ENCODE measurements at places on chromosomes 7 and 10.
A peak's percentile ranks its signal among the peaks of the same experiment; 100 is the strongest.

GRCh38 chr10:123718544-123719060 is 52.4 kb downstream of the GPR26 start:
- DNase-seq: no peak

DNA sequence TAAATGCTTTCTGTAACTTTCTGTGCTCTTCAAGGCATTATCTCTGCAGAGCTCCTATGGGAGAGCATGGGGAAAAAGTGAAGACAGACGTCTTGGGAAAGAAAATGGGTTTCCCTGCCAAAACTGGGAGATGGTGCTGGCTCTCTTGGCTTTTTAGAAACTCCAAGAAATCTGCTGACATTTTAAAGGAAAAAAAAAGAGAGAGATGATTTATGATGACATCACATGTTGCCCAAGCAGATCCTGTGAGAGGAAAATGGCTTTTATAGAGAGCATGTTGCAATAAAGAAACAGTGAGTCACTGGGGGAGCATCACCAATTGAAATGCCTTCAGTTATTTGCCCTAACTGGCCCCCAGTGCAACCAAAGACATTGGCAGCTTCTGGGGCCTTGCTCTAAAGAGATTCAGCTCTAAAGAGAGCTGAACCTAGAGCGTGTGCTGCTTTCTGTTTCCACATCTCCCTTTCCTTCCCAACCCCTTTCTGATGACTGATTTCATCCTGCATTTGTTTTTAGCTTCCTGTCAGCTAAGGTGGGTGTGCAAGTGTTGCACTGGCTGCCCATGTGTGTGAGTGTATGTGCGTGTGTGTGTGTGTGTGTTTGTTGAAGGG is 37.7 kb downstream of the LRMDA start:
- DNase-seq: no peak

DNA sequence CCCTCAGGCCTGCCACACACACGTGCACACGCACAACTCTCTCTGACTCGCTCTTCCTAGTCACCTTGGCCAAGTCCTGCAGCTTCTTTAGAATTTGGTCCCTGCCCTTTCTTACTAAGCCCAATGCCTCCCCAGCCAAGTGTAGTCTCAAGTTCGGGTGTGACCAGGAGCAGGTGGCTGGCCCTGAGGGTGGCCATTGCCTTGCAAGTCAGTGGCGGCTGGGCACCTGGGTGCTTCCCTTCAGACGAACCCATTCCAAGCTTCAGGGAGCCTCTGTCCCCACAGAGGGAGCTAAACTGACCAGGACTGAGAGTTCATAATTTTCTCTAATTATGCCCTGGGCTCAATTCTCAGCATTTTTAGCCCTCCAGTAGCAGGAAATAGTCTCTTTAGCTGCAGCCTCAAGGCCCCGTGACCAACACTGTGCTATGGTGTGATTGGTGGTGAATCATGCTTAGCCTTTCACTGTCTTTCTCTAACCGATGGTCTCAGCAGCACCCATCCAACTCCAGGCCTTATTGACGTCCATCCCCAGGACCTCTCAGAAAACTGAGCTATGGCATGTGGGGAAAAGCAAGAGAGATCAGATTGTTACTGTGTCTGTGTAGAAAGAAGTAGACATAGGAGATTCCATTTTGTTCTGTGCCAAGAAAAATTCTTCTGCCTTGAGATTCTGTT is 34.7 kb upstream of the FXYD4 start:
- no peak for DNase-seq

DNA sequence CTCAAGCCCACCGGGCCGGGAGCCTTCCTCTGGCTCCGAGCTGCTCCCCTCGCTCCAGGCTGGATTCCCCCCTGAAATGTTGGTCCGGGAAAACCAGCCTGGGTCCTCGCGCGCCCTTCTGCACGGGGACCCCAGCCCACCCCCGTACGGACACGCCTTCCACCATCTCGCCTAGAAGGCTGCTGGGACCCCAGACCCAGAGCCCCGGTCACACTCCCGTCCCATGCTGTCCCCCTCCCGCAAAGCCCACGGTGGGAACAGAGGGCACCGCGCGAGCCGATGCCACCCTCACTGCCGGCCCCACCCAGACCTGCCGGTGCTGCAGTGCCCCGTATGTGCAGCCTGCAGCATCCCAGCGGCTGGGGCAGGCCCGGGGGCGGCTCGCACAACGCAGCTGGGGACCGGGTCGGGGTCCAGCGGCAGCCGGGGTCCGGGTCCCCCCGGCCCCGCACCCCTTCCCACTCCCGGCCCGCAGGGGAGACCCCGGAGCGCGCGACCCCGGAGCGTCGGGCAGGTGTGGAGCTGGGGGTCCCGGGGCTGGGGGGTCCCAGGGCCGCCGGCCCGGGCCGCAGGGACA is 871 bp downstream of the SPOCK2 start:
- peak; percentile 36 for DNase-seq

DNA sequence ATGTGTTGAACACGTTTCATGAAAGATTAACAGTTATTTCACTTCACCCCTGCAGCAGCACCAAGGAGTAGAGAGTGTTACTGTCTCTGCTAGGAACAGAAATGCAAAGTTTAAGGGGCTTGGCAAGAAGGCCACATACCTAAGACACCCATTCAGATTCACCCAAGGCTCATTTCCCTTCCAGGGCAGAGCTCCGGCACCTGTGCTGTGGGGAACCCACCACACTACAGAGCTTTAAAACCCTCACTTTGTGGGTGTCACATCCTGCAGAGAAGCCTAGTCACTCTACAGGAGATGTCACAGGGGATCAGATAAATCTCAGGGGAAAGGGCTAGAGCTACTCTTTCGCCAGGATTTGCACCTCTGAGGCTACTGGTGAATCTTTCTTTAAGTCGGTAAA is 176.1 kb upstream of the KLF6 start:
- DNase-seq: peak; percentile 84

DNA sequence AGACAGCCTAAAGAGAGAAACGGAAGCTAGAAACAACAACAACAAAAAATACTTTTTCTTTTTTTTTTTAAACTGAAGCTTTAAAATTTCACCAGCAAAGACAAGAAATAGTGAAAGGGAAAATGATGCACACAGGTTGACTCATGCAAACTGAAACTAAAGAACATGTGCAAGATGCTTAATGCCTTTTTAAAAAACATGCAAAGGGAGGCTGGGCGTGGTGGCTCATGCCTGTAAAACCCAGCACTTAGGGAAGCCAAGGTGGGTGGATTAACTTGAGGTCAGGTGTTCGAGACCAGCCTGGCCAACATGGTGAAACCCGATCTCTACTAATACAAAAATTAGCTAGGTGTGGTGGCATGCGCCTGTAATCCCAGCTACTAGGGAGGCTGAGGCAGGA is 15.1 kb upstream of the CUBN start:
- peak; percentile 61 for DNase-seq

GRCh38 chr7:140054751-140055150 is 8.0 kb downstream of the PARP12 start:
- no peak for DNase-seq

- DNase-seq: no peak
Measured at GRCh38 chr10:77593771-77594470, 43.7 kb downstream of the KCNMA1 start.

DNA sequence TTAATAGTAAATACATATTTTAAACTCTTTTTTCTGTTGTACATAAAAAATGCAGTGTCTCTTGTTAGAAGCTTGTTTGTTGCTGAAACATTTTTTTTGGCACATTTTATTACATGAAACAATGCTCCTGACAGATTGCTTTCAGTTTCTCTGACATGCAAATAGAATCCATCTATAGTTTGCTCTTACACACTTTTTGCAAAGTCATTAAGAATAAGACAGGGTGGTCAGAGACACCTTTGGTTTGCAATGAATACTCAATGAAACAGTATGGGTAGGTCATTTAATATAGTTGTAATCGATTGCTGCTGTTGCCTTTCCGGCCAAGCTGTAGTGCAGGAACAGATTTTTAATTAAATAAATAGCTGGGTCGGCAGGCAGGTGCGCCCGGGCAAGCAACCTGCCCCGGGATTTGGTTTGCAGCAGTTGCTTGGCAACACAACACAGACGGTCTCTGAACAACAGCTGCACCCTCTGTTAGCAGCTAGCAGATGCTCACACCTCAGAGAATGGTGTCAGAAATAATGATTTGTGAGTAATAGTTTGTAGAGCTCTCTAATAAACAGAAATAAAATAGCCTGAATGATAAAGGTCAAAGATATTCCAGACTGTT is 115.7 kb upstream of the CACNA2D1 start:
- DNase-seq: no peak

DNA sequence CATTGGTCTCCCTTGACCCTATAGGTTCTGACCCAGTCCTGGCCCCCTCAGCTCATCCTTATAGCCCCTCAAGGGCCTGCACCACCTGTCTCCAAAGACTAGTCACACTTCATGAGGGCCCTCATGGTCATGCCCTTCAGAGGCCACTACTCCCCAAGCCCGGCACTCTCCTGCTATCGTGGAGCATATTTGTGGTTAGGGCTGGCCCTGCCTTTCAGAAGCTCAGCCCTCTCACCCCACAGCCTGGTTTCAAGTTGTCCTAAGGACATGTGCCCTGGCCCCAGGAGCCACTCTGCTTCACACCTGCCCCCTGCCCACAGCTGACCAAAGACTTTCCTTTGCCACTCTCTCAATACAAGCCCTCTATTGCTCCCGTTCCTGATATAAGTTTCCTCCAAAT is 60.3 kb upstream of the LBX1 start:
- DNase-seq: no peak

- DNase-seq: no peak
Measured at GRCh38 chr7:158109364-158110033, 478.1 kb downstream of the PTPRN2 start.

DNA sequence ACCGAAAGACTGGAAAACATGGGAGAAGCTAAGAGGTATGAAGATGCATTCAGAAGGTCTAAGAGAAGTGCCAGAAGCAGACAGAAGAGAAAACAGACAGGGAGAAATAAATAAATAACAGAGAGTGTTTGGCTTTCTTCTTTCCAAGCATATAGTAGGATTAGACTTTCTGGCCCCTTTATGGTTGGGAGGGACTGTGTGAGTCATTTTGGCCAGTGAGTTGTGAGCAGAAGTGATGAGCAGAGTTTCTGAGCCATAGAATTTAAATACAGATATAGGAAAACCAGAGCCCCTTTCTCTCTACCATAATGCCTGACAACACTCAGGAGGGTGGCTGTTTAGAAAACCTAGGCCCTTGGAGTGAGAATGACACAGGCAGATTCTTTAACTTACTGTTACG is 171.0 kb downstream of the PPP1R17 start:
- no peak for DNase-seq

DNA sequence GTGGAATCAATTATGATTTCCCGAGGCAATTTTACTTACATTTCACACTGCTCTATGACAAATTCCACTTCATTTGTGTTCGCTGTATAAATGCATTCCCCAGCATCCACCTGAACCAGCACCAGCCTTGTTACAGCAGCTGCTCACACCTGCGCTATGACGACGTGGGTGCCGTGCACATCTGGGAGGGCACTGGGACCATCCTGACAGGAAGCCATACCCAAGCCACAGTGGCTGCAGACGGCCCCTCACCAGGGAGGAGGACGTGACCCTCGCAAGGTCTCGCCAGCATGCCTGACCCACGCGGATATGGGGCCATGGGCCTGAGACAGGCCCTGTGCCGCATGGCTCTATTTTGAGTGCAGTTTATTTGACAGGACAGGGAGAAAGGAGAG is 201.3 kb downstream of the MAD1L1 start:
- DNase-seq: no peak

DNA sequence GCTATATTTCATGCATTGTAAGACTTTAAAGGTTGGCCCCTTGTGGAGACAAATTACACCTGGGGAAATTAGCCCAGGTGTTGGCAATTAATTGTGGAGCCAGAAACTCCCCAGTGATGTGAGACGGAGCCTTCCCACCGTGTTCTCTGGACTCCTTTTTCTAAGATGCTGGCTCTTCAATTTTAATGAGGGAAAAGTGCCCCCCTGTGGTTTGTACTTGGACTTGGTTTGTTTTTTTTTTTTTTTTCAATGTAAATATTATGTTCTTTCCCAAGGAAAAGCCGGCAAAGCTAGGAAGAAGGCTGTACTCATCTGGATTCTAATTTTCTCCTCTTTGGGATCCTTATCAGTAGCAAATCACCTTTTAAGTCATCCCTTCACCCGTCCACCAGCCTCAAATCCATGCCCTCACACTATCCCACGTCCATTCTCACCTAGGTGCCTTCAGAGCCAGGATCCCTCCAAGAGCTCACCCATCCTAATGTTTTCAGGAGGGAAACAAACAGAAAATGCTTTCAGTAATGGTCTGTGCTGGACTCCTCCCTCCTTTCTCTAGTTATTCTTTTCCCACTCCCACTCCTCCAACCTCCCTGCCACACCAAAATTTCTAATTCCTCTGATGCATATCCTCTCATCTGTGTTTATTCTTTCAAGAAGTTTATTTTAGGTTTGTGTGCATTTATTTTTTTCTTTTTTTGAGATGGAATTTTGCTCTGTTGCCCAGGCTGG is 20.4 kb upstream of the ST8SIA6 start:
- no peak for DNase-seq

DNA sequence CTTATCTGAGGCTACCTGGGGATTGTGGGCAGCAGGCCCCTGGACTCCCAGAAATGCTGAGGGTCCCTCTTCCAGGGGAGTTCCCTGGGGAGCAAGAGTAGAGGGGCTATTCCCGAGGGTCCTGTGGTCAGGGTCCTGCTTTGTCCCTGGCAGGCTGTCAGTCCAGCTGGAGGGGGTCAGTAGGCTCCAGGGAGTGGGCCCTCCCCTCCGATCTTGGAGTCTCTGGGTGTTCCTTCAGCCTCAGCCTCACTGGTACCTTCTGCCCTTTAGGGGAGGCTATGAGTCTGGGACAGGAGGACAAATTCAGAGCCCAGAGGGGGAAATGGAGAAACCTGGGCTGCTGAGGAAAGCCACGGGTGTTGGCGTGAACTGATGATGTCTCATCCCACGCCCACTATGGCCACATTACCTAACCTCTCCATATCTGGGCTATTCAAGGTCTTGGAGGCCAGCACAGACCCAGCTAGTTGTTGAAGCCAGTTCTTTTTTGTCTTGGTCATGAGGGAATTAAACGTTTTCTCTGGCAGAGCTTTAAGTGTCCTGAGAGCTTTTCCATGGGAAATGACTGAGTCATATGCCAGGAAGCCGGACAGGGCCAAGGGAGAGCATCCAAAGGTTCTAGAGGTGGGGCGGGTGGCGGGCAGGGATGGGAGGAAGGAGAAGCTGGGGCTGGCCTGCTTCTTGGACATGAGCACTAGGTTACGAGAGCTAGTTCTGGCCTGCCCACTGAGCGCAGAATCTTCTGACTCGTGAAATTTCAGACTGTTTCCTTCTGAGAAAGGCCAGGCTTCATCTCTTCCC is 6.2 kb downstream of the CALHM2 start:
- DNase-seq: no peak

DNA sequence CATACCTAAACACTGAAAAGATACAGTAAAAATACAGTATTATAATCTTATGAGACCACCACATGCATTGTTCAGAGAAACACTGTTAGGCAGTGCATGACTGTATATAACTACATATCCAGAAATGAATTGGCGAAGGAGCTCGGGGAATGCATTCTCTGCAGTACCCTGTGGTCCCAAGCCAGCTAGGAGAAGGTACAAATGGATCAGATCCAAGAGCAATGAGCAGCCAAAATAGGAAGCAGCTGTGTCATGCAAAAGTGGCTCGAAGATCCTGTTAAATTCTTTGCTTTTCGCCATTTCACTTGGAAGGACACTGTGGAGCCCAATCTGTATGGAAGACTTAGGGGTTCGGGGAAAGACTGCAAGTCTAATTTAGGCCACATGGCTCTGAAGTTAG is 334.8 kb downstream of the TNS3 start:
- no peak for DNase-seq

- DNase-seq: no peak
Measured at GRCh38 chr10:28800144-28800543, 122.8 kb downstream of the BAMBI start.
